H7 (cell line): ENCODE measurements at places on chromosomes 4 and X.

DNA sequence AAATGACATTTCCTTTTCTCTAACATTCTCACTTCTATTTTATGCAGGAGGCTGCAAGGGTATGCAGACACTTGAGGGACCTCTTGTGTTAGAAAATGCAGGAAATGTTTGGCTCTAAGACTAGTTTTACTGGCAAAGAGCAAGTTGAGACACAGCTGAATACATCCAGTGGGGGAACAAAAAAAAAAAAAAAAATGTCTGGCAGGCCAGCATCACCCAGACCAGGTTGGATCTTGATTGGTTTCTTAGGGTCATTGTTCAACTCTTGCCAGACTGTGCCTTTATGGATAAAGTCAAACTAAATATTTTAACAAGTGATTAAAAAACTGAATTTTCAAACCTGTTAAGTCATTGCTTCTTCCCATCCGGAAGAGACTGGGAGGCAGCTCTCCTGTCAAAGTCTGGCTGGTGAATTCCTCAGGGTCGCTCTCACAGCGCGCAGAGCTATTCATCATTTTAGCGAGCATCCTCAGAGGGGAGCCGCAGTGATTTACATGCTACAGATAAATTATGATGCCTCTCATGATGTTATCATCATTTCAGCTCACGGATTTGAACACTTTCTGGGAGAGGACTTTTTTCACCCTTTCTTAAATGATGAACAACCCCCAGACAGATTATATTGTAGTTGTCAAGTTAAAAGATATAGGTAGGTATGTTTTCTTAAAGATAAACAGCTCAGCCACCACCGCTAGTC is 23.6 kb upstream of the PACRGL start:
- DNase-seq: no peak

DNA sequence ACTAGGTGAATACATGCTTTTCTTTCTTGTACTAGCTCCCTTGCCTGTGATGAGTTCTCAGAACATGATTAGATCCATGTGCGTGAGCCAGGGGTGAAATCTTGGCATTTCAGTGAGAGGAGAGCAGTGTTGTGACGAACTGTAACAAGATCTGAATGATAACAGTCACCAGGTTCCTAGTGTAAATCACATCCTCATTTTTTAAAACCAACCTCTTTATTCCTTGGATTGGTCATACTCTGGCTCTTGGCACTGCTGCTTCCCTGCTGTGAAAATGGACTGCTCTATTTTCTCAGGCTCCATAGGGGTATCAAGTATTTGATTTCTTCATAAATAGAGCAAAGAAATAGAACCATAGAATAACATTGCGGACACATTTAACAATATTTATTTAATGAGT is 206.3 kb downstream of the SLC4A4 start:
- no peak for DNase-seq

GRCh38 chr4:185587427-185588161 is 52.3 kb upstream of the PDLIM3 start:
- DNase-seq: peak; percentile 71

- no peak for DNase-seq
Measured at GRCh38 chr4:128835498-128836222, 26.2 kb downstream of the JADE1 start.

DNA sequence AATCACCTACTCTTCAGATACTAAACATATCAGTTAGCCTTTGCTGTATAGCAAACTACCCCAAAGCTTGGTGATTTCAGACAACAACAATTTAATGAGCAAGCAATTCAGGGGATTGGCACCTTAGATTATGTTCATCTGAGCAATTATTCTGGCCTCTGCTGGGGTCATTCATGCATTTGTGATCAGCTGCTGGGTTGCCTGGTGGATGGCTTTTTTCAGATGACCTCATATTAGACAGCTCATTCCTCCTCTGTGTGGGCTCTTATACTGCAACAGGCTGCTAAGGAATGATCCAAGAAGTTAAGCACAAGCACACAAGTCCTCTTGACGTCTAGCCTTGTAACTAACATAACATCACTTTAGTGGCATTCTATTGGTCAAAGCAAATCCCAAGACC is 153.0 kb upstream of the PPP1R2C start:
- no peak for DNase-seq

GRCh38 chr4:141486375-141486997 is 149.9 kb upstream of the IL15 start:
- DNase-seq: no peak

DNA sequence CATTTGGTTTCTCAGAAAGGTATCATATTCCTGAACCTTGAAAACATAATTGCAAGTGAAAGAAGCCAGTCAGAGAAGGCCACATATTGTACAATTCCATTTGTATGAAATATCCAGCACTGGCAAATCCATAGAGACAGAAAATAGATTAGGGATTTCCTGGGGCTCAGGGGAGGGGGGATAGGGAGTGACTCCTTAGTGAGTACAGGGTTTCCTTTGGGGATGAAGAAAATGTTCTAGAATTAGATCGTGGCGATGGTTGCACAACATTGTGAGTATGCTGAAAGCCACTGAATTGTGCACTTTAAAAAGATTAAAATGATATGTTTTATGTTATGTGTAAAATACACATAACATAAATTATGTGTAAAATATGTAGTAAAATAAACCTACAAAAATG is 10.3 kb downstream of the XPNPEP2 start:
- no peak for DNase-seq

DNA sequence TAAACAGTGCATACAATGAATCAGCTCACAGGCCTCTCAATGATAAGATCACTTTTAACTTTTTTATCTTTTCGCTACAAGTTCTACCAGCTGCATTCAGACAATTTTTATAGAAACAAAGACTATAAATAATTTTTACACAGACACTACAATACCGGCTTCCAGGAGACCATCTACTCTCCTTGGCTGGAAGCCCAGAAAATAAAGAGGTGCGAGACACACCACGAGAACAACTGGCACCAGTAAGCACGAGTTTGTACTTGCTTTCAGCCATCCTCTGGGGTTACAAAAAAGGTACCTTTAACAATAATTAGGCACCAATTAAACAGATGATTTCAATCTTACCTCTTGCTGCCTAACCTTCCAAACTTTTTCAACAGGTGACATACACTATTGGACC is 11.2 kb upstream of the PRDX4 start:
- DNase-seq: no peak

DNA sequence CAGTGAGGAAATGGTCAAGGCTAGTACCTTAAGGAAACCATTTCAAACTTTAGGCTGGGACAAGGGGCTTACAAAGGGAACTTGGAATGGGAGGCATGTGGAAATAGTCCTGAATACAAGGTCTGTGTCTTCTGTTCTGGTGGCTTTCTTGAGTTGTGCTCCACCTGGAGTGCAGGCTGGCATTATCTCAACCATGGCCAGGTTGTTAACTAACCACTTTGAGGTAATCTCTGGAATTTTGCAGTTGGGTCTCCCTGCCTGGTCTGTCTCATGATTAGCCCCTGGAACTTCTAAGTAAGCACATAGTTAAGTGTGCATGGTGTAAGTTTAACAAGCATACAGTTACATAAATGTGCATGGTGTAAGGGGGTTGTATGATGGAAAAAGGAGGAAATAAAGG is 77.5 kb downstream of the PCDH18 start:
- DNase-seq: no peak

- no peak for DNase-seq
Measured at GRCh38 chr4:39892988-39893692, 84.6 kb downstream of the PDS5A start.

DNA sequence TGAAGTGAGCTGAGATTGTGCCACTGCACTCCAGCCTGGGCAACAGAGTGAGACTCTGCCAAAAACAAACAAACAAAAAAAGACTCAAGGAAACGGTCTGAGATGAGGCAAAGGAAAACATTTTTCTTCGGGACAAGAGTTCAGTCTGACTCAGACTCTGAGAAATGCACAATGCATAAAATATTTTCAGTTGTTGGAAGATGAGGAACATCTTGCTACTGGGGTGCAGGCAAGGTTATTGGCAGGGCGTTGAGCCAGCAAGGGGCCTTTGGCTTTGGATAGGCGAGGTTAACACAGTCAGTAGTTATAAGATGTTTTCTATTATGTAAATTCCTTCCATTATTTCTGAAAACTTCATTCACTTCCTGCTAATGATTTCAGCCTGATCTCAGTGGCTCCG is 96.1 kb upstream of the VCX start:
- no peak for DNase-seq

GRCh38 chr4:169922632-169923276 is 103.4 kb downstream of the MFAP3L start:
- DNase-seq: no peak

GRCh38 chrX:153854702-153855101 is 24.4 kb upstream of the PDZD4 start:
- peak; percentile 19 for DNase-seq

GRCh38 chr4:167826281-167826680 is 266.1 kb upstream of the ANXA10 start:
- no peak for DNase-seq
